ENCODE measurements at places on chromosomes 2 and 18. TPM values are rescaled to one million over a fixed set of nuclear protein-coding genes. Genes with fewer than 3 reads are reported as not detected.

The B4GALT6 gene
- 36.3 TPM for total RNA-seq

The SKOR2 gene
- not detected for total RNA-seq

The CAVIN2 gene
- total RNA-seq = 0.95 TPM

The EFEMP1 gene
- 15.5 TPM for total RNA-seq

GRCh38 chr2:158671360-158672245 is 123.5 kb upstream of the DAPL1 start:
- no peak for DNase-seq

The SPP2 gene
- not detected for total RNA-seq

The UGT1A6 gene
- total RNA-seq = not detected

DNA sequence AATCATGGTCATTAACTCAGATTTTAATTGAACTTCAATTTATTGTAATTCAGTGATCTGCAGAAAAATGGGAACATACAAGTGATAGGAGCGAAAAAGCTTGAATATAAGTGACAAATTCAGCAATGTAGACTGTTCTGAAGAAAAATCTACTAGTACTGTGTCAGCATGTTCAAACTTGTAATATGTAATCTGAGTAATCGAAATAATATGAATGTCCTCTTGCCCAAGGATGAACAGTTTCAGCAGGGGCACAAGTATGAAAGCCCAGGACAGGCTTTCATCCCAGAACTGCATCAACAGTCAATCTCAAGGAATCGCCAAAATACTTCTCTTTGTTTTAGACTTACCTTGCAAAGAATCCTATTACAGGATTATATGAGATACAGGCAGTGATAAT is 1110.5 kb downstream of the LRP1B start:
- DNase-seq = no peak

GRCh38 chr2:221553333-221553732 is 18.8 kb downstream of the EPHA4 start:
- DNase-seq = no peak

The ERFE gene
- total RNA-seq = 10.3 TPM

GRCh38 chr18:58640428-58640805 is 11.5 kb upstream of the ALPK2 start:
- DNase-seq = no peak

GRCh38 chr18:10604182-10604581 is 78.4 kb downstream of the NAPG start:
- DNase-seq = no peak

- DNase-seq = no peak
These were observed 118.8 kb upstream of the PDE1A start for GRCh38 chr2:182545420-182546167.

- no peak for DNase-seq
These were observed 45.8 kb downstream of the DNAJC10 start for GRCh38 chr2:182761903-182762302.

The PSME4 gene
- total RNA-seq = 63.2 TPM

- no peak for DNase-seq
These were observed 944.9 kb upstream of the GYPC start for GRCh38 chr2:125711075-125711474.

- no peak for DNase-seq
These were observed 315.7 kb downstream of the GBX2 start for GRCh38 chr2:235852526-235852920.

The VIT gene
- total RNA-seq = 0.77 TPM

- no peak for DNase-seq
These were observed 390.1 kb upstream of the TRIB2 start for GRCh38 chr2:12326449-12327190.

The CPO gene
- total RNA-seq = not detected

The ANKRD62 gene
- total RNA-seq = not detected

DNA sequence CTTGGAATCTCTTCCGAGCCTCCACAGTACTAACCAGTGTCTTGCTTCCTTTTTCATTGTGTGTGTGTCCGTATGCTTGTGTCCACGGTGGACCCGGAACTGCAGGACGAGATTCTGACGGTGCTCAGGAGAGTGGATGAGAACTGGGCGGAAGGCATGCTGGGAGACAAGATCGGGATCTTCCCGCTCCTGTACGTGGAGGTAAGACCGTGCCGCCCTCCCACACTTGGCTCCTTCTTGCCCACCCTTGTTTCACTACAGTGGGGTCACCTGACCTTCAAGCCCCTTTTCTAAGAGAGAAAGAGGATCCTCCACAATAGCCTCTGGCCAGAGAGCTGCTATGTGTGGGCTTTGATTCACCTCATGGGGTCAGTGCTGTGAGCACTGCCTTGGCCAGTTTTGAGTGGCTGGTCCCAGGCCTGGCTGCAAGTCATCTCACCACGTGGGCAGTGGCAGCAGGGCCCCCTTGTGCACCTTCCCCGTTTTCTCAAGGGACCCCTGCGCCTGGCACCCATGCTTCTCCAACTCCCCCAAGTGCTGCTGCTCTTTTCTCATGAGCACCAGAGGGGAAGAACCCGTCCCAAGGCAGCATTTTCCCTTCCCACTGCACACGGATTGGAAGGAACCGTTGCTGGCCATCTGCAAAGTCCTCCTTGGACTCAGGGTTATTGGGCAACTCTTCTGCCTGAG is 242.1 kb downstream of the SEPTIN10 start:
- DNase-seq = no peak

- no peak for DNase-seq
These were observed 318.1 kb upstream of the NT5C1B start for GRCh38 chr2:18907508-18907907.

The KCTD1 gene
- 34.4 TPM for total RNA-seq

GRCh38 chr2:106890606-106891005 is 4.6 kb upstream of the ST6GAL2 start:
- DNase-seq = no peak

DNA sequence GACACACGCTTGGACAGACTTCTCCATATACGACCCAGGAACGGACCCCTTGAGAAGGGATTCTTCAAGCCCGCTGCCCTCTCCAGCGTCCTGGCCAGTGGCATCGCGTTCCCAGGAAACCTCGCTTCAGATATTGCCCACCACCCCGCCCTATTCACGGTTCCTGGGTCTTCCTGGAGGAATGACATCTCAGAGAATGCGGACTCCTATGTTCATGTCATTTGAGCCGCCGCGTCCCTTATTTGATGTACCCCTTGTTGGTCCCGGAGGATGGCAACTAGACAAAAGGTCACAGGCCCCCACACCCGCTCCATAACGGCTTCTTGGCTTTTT is 588 bp upstream of the CCDC93 start:
- no peak for DNase-seq

The GPR55 gene
- 0.08 TPM for total RNA-seq

DNA sequence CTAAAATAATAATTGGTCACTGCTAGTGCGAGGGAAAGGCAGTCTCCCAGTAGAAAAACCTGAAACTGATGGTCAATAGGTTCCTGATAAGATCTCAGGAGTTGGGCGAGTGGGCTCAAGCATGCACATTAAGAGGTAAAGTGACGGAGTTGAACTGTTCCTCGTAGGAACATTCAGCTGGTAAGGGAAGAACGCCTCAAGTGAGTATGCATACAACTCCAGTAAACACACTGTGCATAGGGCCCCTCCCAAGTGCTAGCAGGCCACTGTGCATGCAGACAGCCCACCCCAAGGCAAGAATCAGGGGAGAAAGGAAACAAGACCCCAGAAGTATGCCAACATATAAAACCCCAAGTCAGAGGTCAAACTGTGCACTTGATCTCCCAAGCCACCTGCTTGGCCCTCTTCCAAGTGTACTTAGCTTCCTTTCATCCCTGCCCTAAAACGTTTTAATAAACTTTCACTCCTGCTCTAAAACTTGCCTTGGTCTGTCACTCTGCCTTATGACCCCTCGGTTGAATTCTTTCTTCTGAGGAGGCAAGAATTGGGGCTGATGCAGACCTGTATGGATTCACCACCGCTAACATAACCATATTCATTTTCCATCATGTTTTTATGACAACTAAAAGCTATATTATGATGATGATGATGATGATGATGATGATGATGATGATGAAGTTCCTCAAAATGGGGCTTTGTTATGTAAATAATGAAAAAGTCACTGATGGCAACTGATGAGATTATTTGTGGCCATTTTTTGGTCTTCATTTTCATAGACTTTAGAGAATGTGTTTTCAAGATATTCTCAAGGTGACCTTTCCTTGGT is 118.0 kb upstream of the RAB27B start:
- no peak for DNase-seq

- no peak for DNase-seq
These were observed 113.3 kb downstream of the MYO1B start for GRCh38 chr2:191358325-191359025.

GRCh38 chr2:146873646-146874259 is 971.1 kb upstream of the ACVR2A start:
- DNase-seq = no peak

GRCh38 chr2:174076040-174076439 is 110.9 kb upstream of the SP3 start:
- no peak for DNase-seq

- DNase-seq = no peak
These were observed 96.4 kb downstream of the MAPRE2 start for GRCh38 chr18:35137632-35138031.

The CYP1B1 gene
- total RNA-seq = 86.7 TPM

GRCh38 chr18:31451625-31452024 is 4.1 kb downstream of the DSG3 start:
- no peak for DNase-seq

DNA sequence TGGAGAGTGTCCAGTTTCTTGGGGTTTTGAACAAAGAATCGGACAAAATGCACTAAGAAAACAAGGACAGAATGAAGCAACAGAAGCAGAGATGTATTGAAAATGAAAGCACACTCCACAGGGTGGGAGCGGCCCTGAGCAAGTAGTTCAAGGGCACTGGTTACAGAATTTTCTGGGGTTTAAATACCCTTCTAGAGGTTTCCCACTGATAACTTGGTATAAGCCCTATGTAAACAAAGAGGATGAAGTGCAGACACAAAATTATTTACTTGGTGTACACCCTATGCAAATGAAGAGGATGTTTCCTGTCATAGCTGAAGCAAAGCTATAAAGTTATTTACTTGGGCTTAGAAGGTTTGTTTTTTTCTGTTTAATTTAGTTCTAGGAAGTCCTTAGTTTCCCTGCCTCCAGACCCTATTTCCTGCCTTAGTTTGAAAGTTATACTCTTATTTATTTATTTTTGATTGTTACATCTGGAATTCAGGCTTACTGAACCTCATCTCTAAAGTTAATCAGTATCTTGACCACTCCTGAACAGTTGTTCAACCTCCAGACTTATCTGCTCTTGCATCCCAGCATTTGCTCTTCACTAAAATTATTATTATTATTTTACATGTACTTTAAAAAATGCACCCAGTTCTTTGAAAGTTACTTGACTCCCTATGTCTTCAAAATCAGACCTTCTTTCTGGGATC is 193.5 kb downstream of the SPP2 start:
- no peak for DNase-seq

The DQX1 gene
- total RNA-seq = 0.41 TPM

DNA sequence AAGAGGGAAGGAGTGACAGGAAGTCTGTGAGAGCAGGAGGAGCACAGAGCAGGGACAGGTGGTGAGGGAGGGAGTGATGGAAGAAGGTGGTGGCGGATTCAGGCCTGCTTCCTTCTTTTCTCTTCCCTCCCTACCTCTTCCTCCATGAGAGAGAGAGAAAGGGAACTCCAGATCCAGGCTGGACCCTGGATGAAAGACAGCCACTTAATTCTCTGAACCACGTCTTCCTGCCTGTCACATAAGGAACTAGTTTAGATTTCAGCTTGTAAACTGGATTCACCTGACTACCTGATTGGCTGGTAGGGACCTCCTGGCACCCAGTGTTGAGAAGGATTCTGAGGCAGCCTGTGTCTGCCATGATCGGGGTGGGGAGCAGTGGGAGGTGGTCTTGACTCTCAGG is 48.9 kb downstream of the PAX8 start:
- no peak for DNase-seq

The RGPD8 gene
- 20.9 TPM for total RNA-seq

- no peak for DNase-seq
These were observed 41.8 kb upstream of the CDC42EP3 start for GRCh38 chr2:37713258-37713700.

The OR6B2 gene
- not detected for total RNA-seq

DNA sequence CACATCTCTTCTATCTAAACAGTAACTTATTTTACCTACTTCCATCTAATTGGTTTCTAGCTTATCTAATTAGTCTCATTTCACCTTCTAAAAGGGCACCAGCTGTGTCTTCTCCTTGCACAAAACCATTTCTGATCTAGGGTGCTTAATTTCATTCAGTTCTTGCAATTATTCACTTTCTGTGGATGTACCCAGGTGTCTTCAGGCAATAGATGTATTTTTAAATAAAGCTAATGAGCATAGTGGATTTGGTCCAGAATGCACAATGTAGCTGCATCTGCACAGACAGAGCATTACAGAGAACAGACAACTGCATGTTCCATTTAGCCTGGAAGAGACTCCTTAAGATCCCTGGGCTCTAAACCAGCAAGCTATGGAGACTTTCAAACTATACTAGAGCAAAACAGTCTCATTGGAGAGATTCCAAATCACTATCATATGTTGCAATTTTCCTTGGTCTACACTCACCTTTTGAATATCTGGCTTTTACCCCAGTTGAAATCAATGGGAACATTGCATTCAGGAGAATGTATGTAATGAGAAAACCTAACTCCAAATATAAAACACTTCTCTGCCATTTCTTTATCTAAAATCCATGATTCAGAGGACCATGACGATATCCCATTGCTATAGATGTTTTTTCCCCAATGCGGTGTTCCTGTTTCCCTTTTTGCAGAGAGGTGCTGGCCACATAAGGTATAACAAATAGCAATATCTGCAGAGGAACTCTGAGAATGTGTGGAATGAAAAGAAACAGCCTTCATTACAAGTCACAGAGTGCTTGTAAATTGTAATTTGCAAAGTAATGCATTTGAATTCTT is 3.5 kb upstream of the RFX8 start:
- DNase-seq = no peak

GRCh38 chr2:236990552-236990951 is 95.1 kb upstream of the COPS8 start:
- DNase-seq = no peak

- no peak for DNase-seq
These were observed 367 bp downstream of the TGFA start for GRCh38 chr2:70553334-70553583.

Data from Panc1 (cell line).